Neural progenitor cell (in vitro differentiated cells): ENCODE measurements at places on chromosomes 7 and 10. TPM values are rescaled to one million over a fixed set of nuclear protein-coding genes. Genes with fewer than 3 reads are reported as not detected.

DNA sequence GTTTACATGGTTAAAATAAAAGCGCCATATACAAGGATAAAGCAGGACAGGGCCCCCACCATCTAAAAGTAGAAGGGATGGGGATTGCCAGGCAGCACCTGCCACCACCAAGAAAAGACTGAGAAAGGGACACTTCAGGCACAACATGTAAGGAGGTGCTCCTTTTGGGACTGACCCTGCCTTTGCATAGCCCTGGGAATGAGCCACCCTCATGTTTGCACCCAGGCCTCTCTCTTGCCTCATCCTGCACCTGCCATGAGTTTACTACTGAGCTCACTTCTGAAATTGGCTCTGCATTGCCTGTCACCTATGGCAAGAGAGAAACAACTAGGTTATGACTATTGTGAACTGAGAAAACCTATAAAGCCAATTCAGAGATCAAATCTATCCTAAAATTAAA, 489.7 kb downstream of the KCNMA1 start:
- no peak for DNase-seq

DNA sequence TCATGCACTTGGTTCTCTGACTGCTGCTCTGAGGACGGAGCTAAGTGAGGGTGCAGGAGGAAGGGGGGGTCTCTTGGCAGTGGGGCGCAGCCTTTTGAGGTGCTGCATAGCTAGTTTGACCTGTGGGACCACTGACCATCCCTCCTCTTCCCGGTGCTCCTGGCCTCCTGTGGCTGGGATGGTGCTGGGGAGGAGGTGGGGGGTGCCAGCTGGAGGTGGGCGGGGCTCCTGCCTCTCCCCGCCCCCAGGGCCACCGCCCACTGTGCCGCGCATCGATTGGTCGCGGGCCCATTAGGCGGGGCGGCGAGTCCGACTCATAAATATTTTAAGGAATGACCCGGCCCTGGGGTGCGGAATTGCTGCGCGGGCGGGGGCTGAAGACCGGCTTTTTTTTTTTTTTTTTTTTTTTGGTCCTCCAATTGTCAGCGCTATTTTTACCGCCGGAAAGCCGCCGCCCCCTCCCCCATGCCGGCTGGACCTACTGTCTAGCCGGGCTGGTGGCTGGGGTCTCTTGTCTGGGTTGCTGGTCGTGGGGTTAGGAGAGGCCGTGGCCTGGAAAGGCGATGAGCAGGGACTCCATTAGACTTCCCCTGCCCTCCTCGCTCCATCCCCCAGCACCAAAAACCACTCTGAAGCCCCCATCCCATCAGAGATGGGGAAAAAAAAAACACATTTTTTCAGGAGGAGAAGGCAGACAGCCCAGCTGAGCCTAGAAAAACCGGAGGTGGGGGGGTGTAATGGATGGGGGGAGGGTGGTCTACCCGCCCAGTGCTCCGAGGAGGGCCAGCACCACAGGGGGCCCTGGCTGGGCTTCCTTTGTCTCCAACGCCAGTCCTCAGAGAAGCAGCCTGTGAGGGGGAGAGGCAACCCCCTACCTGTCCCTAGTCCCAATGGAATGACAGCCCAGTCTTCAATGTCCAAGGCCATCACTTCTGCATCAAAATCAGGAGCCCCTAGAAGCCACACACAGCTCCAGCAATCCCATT, 6.4 kb downstream of the SH2B2 start:
- DNase-seq = no peak

- DNase-seq = no peak
These were observed 94.9 kb upstream of the PRSS1 start for GRCh38 chr7:142654398-142654797.

DNA sequence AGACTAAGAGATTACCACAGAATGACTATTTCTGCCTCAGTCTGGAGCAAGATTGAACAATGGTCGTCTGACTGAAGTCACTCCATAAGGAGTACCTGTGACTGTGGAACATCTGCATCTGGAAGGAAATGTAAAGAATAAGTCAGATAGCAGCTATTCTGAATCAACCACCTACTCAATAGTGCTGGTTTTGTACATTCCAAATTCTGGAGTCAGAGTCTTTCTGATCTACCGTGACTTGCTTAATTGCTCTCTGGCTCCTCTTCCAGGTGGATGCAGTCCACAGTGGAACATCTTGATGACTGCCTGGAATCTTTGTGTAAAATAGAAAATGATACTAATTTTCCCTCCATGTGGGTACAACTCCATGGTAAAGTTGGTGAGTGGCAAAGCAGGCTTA, 156.3 kb upstream of the SEMA3C start:
- DNase-seq = no peak

GRCh38 chr7:137276189-137276588, 67.3 kb downstream of the PTN start:
- no peak for DNase-seq

DNA sequence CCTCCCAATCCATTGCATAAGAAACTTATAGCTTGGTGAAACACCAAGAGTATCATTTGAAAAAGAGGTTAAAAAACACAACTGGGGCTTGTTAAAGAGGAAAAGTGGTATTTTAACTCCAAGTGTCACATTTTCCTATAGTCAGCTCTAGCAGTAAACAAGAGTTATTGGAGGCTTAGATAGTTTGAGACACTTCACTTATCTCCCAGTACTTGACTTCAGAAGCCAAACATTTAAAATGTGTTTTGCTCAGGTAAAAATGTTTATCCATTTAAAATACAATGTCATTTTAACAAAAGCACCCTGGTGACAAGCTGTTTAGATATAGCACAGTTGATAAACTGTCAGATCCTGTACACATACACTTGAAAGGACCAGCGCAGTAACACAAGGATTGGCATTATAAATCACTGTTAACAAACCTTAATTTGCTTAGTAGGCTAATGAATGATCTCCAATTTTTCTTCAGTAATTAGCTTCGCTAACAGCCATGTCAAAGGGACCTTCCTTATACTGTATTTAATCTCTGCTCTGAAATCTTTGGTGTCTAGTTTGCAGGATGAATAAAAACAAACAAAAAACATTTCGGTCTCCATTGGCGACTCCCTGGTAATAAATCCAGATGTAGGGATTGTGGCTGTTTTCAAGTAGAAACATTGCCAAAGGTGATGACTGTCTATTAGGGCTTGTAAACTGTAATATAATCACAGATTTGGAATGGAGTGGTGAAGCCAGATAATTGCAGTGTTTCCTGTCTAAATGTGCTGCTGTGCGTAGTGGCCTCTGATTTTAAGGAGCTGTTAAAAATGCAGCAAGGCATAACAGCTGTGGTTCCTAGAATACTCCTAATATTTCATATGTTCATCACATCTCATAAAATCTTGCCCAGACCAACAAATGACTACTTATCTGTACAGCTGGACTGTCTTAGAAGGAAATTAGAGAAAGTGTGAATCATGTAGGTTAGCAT, 545.1 kb downstream of the AUTS2 start:
- DNase-seq = no peak

- no peak for DNase-seq
These were observed 317.0 kb downstream of the DNAJB6 start for GRCh38 chr7:157653827-157654207.

The FXYD4 gene
- not detected in 2 replicates for total RNA-seq
